ENCODE measurements at places on chromosomes 4 and X.
A peak's percentile ranks its signal among the peaks of the same experiment; 100 is the strongest.

DNA sequence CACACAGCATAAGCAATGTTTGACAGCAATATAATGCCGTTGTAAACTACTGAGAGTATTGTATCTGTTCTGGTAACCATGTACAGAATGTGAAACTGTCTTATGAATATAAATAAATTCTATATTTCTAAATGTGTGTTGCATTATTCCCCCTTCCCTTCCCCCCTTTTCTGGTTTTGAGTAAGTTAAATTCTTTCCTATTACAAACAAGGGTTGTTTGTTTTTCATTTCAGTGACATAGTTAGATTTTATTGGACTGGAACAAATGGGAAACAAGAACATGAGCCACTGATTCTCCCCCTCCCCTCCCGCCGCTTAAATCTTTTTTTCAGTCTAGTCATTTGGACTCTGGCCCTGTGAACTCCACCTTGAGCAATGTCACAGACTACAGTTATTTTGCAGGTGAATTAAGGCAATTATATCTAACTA is 69.8 kb downstream of the GPAT3 start:
- DNase-seq, result no peak

- DNase-seq, result no peak
These were observed 155.9 kb upstream of the PJA1 start for GRCh38 chrX:69321006-69321655.

DNA sequence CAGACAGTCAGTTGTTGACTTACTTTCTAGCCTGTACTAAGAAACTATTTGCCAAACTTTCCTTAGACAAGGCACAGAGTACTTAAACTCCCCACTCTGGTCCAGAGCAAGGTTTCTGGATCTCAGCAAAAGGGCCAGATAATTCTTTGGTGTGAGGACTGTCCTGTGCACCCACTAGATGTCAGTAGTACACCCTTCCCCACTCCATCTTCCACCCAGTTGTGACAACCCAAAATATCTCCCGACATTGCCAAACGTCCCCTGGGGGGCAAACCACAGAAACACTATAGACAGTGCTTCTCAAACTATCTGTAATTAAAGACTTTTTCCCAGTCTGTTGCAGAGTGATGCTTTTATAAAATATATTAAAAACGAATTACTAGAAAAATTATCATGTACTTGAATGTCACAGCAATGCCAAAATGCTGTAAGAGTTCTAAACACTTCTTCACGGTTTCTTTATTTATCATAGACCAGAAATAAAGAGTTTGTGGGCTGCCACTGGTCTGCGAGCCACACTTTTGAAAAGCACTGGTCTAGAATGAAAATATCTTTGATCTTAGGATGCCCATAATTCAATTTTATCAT is 203.5 kb downstream of the PRDM5 start:
- DNase-seq, result no peak

DNA sequence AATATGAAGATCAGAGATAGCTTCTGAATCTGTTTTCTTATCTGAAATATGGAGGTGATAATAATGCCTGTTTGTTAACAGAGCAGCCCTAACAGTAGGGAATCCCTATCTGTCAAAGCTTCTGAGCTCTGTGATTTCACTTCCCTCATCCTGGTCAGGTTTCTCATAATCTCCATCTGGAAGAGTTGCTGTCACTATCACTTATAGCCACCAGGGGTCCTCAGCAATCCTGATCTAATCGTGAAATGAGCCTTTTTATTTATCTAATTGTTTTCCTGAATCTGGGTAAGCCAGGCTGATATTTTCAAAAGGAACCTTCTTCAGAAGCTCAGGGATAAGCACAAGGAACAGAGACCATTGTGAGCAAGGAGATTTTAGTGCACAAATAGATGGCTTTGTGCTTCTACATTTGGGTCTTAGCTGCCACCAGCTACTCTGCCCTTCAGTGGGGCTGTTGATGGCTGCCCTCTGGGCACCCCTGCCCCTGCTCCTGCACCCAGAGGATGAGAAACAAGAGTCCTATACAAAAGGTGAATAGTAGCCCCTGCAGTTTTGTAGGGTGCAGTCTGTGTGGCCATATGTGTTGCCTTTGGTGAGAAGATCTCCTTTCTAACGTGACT is 196.4 kb upstream of the RADX start:
- peak; percentile 6 for DNase-seq

DNA sequence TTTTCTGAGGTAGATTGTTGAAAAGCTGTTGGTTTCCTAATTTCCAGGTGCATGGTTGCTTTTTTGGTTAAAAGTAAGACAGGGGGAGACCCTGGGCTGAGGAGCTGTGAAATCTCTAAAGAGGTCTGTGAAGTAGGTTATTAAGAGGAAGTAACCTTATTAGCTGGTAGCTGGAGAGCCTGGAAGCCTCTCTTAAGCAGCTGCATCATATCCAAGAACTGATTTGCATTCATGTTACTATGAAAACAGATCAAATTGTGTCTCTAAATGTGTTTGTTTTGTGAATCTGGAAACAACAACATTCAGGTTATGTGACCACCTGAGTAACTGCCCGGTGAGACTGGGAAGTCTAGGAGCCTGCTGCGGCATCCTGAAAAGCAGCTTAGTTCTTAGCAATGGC is 54.1 kb downstream of the ARHGAP10 start:
- DNase-seq, result no peak

GRCh38 chrX:115337491-115338144 is 48.1 kb downstream of the LUZP4 start:
- DNase-seq, result no peak
